SK-N-MC (cell line): ENCODE measurements at places on chromosomes 3 and 15.

DNA sequence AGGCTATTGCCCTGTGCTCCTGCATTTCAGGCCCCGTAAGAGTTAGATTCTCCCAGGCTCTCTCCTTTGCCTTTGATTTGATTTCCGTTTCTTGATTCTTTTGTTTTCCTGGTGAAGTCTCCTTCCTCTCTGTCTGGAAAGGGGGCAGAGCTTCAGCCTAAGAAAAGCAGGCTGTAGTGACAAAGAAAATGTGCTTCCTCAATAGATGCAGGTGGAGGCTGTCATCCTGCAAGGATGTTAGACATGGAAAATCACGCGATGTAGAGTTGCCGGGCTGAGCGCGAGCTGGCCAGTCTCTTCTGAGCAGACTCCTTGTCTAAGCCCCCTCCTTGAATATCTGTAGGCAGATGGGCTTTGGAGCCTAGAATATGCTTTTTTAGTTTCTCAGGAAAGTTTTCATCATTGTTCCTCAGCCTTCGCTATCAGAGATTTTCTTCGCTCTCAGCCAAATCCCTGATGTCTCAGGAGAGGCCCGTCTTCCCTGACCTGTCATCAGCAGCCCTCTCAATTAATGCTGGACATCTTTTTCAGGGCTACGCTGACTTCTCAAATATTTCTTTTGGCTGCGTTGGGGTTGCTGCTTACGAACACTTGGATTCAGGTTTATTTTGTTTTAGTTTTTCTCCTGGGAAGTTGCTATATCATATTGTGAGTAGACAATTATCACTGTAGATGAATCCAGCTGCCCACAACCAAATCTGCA lies 163.6 kb downstream of the ITPR1 start:
- DNase-seq = no peak

DNA sequence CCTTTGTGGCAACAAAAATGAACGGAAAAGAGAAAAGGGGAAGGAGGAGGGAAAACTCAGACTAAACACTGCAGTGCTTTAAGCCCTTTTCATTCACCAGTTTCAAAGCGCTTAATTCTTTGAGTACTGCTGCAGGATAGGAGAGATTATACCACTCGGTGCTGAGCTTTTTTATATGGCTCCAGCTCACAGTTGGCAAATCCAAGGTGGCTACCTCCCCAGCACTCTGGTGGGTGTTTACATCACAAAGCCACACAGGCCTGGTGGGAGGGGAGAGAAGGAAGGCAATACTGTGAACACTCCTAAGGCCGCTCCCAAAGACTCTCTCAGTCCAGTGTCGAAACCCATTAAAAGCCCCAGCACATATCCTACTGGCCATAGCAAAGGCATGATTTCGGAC lies 191.4 kb downstream of the STT3B start:
- DNase-seq = no peak

DNA sequence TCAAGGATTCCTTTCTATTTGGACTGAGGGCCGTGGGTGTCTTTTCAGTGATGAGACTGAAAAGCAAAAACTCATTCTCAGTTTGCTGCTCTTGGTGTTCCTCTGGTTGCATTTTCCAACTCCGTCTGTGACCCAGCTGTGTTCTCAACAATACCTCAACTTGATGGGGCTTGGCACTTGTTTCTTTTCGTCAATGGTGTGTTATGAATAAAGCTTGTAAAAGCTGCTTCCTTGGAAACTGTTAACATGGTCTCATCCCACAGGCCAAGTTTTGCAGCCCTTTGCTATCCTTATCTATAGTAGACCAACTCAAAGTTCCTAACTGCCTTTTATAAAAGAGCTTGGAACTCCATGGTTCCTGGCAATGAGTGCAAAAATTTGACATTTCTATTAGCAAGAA lies 142.5 kb upstream of the UBE2E1 start:
- no peak for DNase-seq

GRCh38 chr3:114646526-114646925 lies 352.7 kb downstream of the TIGIT start:
- no peak for DNase-seq

GRCh38 chr3:101936419-101937356 lies 87.4 kb downstream of the NFKBIZ start:
- peak; percentile 71 for DNase-seq
